ENCODE measurements at places on chromosomes 16 and 17.

DNA sequence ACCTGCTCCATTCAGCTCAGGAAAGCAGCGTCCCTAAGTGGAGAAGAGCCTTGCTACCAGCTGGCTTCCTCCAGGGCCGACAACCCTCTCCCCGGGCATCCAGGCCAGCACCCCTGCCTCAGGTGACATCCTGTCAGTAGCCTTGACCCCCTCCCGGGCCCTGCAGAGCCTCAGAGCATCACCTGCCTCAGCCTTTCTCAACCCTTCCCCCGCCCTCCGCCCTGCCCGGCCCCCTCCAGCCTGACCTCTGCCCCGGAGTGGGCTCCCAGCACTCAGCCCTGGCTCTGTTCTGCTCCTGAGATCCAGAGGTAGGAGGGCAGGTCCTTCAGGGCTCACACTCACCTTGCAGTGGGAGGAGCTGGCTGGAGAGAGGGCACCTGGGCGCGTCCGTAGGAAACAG is 73.8 kb upstream of the METRNL start:
- no peak for DNase-seq

DNA sequence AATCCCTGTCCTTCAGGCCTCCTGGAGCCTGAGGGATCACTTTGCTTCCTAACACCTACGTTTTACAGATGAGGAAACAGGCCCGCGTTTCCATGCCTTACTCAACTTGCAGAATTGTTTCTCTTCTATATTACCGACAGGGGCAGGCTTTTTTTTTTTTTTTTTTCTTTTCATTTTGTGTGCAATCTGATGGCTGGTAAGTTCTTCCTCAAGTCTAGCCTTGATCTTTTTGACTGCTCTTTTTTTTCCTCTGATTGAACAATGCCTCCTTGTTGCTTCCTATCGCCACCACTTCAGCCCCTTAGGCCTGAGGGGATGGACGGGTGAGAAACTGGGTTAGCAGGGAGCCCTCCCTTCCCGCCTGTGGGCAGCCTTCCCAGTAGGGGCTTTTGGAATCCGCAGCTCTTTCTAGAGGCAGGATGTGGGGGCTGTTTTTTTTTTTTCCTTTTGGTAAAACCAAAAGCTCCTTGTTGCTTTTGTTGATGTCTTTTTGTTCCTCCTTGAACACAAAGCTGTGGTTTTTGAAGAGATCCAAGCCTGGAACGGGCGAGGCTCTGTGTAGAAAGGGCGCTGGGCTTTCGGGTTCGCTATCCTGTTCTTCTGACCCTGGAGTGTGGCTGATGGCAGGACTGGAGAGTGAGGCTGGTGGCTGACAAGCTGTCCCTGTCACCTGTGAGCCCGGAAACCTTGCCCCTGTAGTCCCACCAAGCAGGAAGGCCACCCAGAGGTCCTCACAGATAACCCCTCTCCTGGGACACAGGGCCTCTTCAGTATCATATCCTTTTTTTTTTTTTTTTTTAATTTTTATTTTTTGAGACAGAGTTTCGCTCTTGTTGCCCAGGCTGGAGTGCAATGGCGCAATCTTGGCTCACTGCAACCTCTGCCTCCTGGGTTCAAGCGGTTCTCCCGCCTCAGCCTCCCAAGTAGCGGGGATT is 14.0 kb downstream of the LASP1 start:
- no peak for DNase-seq

DNA sequence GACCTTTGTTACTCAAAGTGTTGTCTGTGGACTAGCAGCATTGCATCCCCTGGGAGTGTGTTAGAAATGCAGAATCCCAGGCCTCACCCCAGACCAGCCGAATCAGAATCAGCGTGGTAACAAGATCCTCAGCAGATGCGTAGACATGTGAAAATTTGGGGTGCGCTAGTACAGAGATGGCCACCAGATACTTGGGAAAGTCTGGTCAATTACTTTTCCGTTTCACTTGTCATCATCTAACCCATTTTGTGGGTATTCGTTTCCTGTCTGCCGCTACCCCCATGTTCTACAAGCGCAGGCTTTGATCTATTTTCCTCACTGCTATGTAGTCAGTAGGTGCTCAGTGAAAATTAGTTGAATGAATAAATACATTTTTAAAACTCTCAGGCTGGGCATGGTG is 33.1 kb upstream of the HERPUD1 start:
- DNase-seq, result no peak

- DNase-seq, result no peak
These were observed 7.1 kb downstream of the P2RX5 start for GRCh38 chr17:3688852-3689261.

DNA sequence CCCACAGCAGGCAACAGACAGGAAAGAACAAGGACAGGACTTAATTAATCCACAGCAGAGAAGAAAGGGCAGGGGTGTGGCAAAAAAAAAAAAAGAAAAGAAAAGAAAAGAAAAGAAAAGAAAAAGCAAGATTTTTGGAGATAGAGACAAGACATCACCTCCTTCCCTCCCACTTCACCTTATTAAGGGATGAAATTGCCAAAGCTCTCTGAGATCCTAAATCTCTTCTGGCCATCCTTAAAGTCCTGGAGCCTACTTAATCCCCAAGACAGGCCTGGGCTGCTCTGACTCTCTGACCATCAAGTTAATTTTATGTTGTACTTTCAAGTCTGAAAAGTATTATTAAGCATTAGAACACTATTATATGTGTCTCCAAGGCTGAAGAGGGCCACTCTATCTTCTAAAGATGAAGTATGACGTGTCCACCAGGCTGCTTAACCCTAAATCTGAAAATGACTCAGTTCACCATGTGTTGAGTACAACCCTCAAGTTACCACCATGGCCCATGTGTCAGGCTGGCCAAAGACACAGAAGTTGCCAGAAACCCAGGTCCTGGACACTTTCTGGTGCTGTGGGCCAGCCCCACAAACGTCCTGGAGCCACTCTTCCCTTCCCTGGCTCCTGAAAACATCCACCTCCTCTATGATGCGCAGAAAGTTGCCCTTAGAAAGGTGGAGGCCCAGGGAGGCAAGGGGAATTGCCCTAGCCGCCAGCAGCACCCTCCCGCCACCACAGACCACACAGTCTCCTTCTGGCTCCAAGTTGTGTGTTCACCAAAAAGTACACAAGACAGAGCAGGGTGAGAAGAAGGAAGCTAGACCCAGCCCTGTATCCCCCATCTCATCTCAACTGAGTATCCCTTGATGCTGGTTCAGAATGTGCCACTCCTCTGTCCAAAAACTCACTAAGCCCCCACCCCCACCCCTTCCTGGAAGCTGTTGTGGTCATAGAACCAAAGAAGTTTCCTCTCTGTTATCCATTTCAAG is 2.7 kb downstream of the SOCS1 start:
- DNase-seq, result peak; percentile 57

- DNase-seq, result no peak
These were observed 5.5 kb downstream of the CACNB1 start for GRCh38 chr17:39191750-39192510.

DNA sequence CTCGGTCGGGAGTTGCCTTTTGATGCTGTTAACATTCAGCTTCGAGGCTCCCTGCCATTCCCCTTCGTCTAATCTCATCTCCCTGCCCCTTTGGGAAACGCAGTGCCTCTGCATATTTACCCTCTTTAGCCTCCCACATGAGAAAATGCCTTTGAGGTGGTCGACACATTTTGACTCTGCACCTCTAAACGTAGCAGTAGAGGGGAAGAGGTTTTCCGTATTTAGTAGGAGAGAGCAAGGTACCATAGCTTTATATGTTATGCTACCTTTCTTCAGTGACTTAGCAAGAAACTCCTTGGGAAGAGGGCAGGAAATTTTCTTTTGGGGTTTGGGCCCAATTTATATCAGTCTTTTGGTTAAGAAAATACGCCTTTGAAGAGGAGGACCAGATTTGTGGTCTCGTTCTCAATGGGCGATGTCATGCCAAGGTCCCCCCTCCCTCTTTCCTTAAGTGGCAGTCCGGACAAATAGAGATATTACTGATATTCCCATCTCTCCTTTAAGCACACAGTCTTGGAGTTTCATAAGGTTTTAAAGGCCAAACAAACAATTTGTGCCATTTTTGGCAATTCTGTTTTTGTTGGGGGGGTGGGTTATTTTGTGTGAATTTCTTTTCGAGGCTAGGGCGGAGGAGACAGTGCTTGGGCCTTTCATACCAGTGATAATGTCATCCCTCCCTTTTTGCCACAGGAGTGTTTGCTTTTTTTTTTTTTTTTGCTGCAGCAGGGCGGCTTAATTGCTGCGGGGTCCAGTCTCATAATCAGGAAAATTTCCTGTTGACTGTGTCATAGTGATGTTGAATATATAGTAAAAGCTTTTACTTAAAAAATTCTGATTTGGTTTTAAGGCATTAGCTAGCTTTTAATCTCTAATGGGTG is 1.5 kb downstream of the PAFAH1B1 start:
- DNase-seq, result peak; percentile 17

GRCh38 chr16:70270176-70270575 is 18.4 kb upstream of the EXOSC6 start:
- no peak for DNase-seq

DNA sequence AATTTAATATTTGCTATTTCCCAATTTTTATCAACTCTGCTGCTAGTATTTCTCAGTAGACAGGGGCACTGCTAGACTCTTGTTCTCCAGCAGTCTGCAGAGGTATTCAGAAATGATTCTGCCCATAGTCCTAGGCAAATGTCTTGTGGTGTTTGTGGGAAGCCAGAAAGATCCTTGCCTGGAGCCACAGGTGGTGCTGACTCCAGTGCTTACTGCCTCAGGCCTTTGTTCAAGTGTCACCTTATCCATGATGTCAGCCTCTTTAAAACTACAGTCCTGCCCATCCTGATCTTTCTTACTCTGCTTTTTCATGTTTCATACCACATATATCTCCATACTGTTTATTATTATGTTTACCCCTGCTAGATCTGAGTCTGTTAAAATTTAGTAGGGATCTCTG is 26.5 kb downstream of the ZSWIM7 start:
- DNase-seq, result no peak

DNA sequence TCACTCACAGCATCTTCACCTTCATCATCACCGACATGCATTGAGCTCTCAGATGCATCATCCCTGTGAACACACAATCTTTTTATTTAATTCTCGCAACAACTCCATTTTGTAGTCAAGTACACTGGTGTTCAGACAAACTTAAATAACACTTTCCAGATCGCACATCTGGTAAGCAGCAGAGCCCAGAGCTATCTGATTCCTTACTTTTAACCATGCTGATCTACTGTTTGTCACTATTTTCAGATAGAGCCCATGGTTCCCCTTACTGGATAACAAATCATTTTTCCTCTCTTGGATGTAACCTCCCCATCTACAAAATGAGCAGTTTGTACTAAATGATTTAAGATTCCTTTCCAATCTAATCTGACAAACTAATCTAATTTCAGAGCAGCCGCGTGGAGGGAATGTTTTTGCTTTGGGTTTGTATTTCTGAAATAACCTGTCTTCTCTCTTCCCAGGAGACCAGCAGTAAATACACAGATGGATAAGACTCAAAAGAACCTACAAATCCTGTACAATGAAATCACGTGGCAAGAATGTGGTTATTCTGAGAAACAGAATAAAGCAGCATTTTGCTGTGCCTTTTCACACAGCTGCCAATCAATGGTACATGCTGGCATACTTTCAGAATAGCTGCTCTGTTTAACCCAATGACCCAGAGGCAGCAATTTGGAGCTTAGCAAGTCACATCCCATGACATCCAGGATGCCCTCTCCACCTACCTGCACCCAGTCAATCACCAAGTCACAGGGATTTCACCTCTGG is 72.9 kb upstream of the CCL2 start:
- DNase-seq, result no peak

GRCh38 chr17:27818401-27819105 is 18.2 kb upstream of the NOS2 start:
- DNase-seq, result no peak

DNA sequence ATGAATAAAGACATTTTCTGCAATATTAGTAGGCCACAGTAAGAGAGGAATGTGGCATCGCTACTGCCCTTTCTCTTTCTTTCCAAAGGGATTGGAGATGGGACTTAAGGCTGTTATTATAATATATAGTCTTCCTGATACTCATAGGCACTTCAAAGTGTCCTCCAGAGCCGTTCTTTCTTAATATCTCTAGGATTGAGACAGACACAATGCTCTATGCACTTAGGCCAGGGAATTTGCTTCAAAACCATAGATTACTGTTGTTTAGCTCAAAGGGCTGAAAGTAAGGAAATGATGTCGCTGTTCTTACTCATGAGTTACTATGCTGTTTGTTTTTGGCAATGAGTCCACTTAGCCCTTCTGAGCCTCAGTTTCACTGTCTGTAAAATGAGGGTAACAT is 590.5 kb downstream of the CDH11 start:
- DNase-seq, result no peak

- no peak for DNase-seq
These were observed 25.3 kb downstream of the KLHDC4 start for GRCh38 chr16:87740441-87740840.

- DNase-seq, result no peak
These were observed 50.0 kb downstream of the SF3B3 start for GRCh38 chr16:70573451-70574121.

DNA sequence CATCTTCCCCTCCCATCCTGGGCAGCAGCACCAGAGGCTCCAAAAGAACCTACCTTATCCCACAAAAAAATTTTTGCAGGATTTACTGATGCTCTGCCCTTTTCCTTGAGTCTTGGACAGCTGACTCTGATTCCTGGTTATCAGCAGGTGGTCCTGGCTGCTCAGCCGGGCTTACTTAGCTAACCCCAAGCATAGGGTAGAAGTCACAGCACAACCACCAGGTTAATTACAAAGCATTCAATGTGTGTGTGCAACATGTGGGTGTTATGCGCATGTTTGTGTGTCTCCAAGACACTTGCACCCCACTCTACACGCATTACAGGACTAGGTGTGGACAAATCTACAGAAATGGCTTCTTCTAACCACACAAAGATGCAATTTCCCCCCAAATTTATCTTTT is 36.3 kb downstream of the PECAM1 start:
- no peak for DNase-seq

GRCh38 chr16:87048038-87048729 is 269.0 kb downstream of the C16orf95 start:
- DNase-seq, result no peak

DNA sequence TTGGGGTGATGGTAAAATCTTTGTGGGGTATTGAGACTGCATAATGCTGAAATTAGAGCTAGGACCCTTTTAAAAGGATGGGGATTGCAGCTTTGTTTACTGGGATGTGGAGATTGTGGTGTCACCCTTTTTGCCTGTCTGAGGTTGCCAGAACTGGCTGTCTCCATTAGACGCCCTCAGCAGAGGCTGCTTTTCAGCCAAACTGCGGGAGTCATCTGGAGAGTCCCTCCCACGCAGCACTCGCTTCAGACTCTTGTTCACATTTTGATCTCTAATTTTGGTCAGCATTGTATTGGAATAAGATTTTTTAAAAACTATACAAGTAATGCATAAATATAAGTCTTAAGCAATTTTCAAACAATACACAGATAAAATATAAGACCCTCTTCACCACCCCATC is 27.9 kb upstream of the JPT2 start:
- no peak for DNase-seq

Data from immature natural killer cell (primary cell).